ENCODE measurements at places on chromosomes 12 and 14. TPM values are rescaled to one million over a fixed set of nuclear protein-coding genes. Genes with fewer than 3 reads are reported as not detected.

The RPGRIP1 gene
- 0.12 TPM for total RNA-seq

The ADSS1 gene
- 158 TPM for total RNA-seq

The SELPLG gene
- total RNA-seq, result 3.7 TPM

The RPL36AL gene
- 133 TPM for total RNA-seq

The KRT80 gene
- 1.5 TPM for total RNA-seq

The TMPRSS12 gene
- not detected for total RNA-seq

GRCh38 chr12:68866950-68867349, 59.0 kb downstream of the MDM2 start:
- no peak for DNase-seq

- DNase-seq, result no peak
These were observed 44.0 kb downstream of the ARMH4 start for GRCh38 chr14:58107947-58108552.

GRCh38 chr12:5230156-5230555, 186.5 kb downstream of the KCNA5 start:
- DNase-seq, result no peak

DNA sequence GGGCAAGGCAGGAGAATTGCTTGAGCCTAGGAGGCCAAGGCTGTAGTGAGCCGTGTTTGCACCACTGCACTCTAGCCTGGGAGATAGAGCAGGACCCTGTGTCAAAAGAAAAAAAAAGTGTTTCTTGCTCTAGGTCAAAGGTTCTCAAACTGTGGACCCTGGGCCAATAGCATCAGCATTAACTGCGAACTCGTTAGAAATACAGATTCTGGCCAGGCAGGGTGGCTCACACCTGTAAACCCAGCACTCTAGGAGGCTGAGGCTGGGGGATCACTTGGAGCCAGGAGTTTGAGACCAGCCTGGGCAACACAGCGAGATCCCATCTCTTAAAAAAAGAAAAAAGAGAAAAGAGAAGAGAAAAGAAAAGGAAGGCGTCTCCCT, 858 bp downstream of the RILPL2 start:
- DNase-seq, result no peak

GRCh38 chr12:41932470-41932991, 212.1 kb downstream of the GXYLT1 start:
- peak; percentile 71 for DNase-seq

GRCh38 chr12:115598871-115599811, 678.4 kb downstream of the MED13L start:
- DNase-seq, result no peak

- no peak for DNase-seq
These were observed 6.7 kb downstream of the EIF4B start for GRCh38 chr12:53012928-53013327.
